AG04450 (cell line): ENCODE measurements at places on chromosomes 12 and 14. TPM values are rescaled to one million over a fixed set of nuclear protein-coding genes. Genes with fewer than 3 reads are reported as not detected.

- DNase-seq, result no peak
Observed at GRCh38 chr12:52783563-52784316, 6.6 kb upstream of the KRT76 start.

The ASCL1 gene
- polyA plus RNA-seq, result not detected in 2 replicates

GRCh38 chr14:50978888-50979287, 34.6 kb upstream of the PYGL start:
- no peak for DNase-seq

- no peak for DNase-seq
Observed at GRCh38 chr14:30630248-30630647, 8.1 kb downstream of the SCFD1 start.

The KRT75 gene
- polyA plus RNA-seq, result not detected in 2 replicates

DNA sequence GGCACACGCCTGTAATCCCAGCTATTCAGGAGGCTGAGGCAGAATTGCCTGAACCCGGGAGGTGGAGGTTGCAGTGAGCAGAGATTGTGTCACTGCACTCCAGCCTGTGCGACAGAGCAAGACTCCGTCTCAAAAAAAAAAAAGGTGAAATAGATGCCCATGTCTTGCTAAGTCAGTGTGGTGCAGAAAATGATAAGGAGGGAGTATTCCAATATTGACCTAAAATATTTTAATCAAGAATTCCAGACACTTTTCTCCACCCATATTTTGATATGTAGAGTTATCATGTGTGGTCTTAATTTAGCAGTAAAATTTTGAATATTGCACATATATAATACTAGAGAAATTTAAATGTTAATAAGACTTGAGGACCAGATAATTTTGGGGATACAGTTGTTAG, 57.7 kb downstream of the WNK1 start:
- no peak for DNase-seq

The SRGAP1 gene
- 21.6 and 24.9 TPM in 2 replicates for polyA plus RNA-seq

DNA sequence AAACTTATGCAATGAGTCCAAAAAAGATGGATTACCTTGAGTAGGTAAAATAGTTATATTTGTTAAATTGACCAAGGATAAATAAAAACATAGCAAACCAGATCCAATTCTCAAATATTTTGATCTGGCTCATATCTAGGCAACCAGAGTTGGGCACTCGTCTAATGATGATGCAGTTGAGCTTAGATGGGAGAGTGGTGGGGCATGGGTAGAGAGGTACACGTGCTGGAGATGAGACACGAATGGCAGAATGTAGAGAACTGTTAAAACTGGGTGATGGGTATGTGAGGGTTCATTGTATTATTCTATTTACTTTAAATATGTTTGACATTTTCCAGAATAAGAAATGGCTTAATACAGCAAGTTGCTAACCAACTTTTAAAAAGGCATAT, 7.6 kb upstream of the RNF34 start:
- DNase-seq, result no peak

The TDRD9 gene
- polyA plus RNA-seq, result 0.05 and 0.11 TPM in 2 replicates

DNA sequence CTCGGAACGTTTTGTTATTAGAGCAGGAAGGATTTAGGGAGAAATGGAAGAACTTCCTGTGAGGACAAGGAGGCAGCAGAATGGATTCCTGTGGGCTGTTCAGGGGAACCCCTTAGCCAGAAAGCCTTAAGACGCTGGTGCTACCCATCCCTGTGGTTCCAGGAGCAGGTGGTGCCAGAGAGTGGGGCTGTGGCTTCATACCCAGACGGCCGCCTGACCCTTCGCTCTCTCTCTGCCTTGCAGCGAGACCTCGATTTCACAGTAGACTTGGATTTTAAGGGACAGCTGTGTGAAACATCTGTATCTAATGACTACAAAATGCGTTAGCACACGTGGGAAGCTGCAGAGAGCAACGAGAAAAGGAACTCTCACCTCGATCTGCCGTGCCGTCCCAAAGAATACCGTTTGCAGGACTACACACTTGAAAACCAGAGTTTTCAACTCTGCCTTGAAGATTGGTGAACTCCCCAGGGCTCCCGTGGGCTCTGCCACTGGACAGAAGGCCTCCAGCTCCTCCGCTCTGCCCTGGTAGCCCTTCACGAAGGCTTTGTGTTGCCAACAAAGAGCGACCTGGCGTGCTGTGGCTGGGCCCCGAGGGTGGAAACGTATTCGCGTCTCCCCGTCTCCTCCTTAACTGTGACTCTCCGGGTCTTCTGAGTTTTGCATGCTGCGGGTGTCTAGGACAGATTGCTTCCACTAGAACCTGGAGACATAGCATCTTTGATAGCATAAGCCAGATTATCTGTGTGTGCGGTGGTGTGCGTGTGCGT, 102.0 kb downstream of the PRMT8 start:
- DNase-seq, result no peak

DNA sequence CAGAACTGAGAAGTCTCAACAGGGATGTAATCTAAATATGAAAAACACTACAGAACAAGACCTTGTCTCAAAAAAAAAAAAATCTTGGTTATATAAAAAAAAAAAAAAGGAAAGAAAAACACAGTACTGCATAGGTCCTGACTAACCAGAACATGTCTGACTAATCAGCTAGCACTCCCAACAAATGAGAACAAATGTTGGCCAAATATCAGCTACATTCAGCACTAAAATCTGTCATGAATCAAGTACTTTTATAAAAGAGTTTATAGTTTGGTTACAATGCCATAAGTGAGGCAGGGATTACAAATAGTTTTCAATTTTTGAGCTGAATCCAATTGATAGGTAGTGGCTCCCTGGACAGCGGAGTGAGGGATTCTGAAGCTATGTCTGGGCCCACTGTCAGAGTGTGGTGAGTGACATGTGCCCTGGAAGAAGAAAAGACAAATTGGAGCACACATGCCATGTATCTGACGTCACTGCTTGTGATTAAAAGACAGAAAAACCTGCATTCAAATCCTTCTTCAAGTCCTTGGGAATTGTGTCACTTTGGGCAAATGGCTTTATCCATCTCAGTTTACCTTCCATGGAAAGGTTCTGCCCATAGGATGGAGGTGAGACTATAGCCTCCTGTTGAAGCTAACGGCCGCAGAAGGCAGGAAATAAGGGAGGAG, 5.6 kb upstream of the FAM234B start:
- peak; percentile 47 for DNase-seq

The STRN3 gene
- polyA plus RNA-seq, result 30.6 and 41.1 TPM in 2 replicates

DNA sequence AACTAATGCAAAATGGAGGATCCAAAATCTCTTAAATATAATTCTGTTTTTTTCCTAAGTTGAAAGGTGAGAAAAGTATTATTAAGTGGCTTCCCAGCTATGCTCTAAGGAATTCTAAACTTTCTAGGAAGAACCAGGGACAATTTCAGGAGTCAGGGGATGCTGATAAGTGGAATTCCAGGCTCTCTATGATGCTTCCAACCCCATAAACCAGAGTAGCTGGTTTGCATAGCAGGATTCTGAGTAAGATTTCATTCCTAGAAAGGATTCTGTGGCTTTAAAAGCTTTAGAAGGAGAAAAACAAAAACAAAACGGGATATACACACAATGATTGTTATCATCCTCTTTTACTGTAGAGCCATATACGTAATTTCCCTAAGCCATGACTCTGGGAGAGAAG, 93.9 kb downstream of the SLC16A7 start:
- DNase-seq, result no peak

GRCh38 chr12:64840949-64841717, 16.7 kb downstream of the TBC1D30 start:
- DNase-seq, result no peak

The TEP1 gene
- polyA plus RNA-seq, result 18.6 and 18.8 TPM in 2 replicates

DNA sequence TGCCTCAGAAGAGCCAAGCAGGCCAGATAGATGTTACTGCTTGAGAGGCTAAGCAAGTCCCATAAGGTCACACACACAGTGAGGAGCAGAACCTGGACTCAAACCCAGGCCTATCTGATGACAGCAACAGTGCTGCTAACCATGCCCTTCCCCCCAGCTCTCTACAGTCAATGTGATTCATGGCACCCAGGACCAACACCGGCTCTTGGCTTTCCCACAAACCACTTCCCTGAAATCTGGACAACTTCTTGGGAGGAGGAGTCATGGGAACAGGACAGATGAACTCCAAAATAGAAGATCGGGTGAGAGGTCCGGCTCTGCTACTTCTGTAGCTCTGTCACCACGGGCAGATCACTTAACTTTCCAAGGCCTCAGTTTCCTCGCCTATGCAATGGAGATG, 716 bp upstream of the PTGDR start:
- DNase-seq, result no peak

The MSRB3 gene
- 60.9 and 75.6 TPM in 2 replicates for polyA plus RNA-seq

The CMA1 gene
- not detected in 2 replicates for polyA plus RNA-seq

DNA sequence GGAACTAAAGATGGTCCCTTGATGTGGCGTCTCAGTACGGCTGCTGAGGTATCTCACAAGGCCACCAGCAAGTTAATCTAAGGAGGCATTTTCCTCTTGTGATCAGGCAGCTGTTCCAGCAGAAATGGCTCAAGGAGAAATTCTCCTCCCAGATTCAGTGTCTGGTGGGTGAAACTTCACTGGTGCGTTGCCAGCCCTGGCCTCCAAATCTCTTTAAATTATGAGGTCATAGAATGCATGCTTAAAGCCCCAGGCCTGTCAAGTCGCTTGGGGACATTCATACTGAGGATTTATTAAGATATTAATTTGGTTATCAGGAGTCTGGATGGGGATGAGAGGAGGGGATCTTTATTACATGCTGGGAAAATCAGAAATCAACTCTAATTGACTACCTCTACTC, 72.9 kb downstream of the PPP2R5C start:
- DNase-seq, result no peak

GRCh38 chr12:47362126-47362705, 282.5 kb upstream of the AMIGO2 start:
- no peak for DNase-seq

DNA sequence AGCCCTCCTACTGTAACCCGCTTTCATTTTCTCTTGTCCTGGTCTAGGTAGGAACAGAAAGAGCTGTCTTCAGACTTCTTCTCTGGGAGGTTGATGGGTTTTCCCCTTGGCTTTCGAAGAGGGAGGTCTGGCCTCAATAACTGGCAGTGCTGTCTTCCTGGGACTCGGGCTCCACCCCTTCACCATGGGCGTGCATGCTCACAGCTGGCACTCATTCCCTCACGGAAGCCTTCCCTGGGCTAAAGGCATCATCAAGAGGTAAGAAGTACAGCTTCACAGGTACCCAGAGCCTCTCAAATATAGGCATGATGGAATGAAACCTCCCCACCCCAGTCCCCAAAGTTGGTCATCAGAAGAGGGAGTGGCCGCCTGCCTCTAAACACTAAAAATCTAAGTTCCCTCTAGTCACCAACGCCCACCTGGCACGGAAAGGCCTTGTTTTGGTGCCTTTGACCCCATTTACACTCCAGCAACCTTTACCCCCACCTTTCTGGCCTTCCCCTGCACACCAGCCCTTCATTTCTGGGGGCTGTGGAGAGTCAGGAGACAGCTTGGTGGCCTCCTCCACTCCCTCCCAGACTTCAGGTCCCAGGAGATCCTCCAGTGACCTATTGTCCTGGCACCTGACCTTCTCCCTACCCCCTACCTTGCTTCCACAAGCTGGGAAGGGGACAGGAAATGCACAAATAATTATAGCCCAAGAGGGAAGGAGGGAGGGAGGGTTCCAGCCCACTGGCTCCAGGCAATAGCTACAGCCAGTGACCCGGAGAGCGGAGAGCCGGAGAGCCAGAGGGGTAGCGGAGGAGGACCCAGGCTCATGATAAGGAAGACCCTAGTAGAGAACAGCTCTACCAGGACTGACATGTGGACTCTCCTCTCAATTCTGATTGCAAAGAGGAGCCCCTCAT, 2.8 kb downstream of the RAPGEF3 start:
- DNase-seq, result no peak

The CABP1 gene
- 0.09 and 0.27 TPM in 2 replicates for polyA plus RNA-seq

The CCDC38 gene
- not detected in 2 replicates for polyA plus RNA-seq

DNA sequence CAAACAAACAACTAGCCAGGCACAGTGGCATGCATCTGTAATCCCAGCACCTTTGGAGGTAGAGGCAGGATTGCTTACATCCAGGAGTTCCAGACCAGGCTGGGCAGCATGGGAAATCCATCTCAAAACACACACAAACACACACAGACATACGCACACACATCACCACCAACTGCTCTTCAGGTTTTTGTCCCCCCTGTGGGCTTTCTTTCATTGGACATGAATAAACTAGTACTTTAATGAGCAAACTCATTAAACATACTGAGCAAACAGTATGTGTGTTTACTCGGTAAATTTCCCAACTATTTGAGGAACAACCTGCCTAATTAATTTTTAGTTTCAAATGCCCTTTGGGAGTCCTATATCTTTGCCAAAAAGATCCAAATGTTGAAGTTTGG, 10.1 kb upstream of the RASSF3 start:
- DNase-seq, result no peak

GRCh38 chr12:21776175-21776574, 1.7 kb upstream of the KCNJ8 start:
- no peak for DNase-seq

- peak; percentile 76 for DNase-seq
Observed at GRCh38 chr14:62329427-62329826, 567.2 kb downstream of the SNAPC1 start.
